ENCODE measurements at places on chromosomes 13 and 19.

GRCh38 chr13:92074658-92075057 lies 676.2 kb downstream of the GPC5 start:
- no peak for DNase-seq

DNA sequence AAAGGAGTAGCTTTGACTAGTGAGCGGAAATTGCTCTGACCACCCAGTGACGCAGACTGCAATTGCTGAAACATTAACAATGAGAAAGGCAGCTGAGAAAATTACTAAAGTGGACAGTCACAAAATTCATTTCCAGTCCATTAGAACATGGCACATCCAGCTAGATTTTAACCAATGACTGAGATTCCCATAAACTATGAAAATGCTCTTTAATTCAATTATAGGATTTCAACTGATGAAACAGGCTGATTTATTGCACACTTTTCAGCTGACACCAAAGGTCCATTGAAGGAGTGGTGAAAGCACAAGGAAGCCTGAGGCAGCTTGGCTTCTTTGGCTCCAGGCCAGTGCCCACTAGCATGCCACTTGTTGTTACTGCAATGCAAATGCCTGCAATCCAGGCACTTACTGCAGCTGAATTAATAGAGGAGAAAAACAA lies 933.4 kb downstream of the SLITRK6 start:
- DNase-seq: no peak

DNA sequence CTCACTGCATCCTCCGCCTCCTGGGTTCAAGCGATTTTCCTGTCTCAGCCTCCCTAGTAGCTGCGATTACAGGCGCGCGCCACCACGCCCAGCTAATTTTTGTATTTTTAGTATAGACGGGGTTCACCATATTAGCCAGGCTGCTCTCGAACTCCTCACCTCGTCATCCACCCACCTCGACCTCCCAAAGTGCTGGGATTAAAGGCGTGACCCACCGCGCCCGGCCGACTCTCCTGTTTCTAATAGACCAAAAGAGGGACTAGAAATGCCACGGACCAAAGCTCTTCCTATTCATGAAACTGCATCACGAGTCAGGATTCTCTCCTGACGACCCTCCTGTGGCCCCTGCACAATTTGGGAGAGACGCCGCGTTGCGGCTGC lies 563 bp downstream of the ZNF43 start:
- DNase-seq: peak; percentile 8

- DNase-seq: peak; percentile 33
Observed at GRCh38 chr13:34156841-34157365, 339.0 kb downstream of the RFC3 start.

GRCh38 chr13:61880578-61881283 lies 465.1 kb upstream of the PCDH20 start:
- DNase-seq: no peak

DNA sequence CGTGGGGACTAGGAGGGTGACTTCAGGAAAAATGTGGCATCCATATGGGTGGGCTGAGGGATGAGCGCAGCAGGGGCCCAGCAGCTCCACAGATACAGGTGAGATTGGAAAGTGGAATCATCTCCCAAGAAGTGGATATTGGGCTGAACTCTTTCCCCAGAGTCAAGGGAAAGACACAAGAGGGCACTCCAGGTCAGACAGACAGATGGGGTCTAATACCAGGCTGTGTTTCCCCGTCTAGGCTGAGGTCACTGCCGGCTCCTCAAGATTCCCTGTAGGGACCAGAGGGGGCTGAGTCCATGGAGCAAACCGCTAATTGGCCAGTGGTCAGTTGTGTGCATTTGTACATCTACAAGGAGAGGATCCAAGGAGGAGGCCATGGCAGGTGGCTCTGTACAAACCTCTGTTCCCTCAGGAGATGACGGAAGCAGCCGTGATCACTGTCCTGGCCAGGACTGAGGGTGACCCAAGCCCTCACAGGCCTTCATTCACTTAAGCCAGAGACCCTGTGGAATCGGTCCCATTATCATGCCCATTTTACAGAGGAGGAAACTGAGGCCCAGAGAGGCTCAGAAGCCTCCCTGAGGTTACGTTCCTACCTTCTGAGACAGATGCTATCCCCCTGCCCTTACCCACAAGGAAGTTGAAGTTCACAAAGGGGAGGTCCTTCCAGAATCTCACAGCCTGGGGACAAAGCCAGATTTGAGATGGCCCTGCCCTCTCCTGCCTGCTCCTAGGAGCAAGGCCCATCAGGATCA lies 14.9 kb upstream of the IGLON5 start:
- DNase-seq: no peak

DNA sequence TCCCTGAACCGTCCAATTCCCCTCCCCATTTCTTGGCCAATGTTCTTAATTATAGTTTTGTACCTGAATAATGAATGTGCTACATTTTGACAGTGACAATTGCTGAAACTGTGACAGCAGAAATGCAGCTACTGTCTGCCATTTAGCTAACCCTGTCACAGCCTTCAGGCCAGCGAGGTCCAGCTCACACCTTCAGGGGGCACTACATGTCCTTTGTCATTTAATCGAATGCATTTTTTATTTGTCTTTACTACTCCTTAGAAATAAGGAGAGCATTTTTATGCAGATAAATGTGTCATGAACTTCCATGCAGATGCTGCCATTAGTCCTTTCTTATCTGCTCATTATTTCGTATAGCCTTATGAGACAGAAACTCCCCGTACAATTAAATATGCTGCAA lies 159.9 kb downstream of the MZT1 start:
- DNase-seq: no peak

DNA sequence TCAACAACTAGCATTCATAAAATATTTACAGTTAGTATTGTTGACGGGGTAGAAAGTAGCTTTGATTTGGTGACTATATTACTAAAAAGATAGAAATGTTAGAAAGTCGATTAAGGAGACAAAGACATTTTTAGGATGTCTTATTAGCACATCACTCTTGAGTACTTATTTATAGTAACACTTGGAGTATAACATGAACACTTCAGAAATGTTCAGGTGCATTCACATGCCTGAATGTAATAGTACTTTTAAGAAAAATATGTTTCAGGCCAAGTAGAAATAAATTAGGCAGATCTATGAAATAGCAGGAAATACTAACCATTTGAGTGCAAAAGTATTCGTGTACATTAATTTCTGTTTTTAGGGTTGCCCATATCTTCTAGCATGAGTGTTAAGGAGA lies 70.4 kb downstream of the CDK8 start:
- no peak for DNase-seq

- DNase-seq: no peak
Observed at GRCh38 chr13:110685305-110686020, 20.5 kb downstream of the CARS2 start.

DNA sequence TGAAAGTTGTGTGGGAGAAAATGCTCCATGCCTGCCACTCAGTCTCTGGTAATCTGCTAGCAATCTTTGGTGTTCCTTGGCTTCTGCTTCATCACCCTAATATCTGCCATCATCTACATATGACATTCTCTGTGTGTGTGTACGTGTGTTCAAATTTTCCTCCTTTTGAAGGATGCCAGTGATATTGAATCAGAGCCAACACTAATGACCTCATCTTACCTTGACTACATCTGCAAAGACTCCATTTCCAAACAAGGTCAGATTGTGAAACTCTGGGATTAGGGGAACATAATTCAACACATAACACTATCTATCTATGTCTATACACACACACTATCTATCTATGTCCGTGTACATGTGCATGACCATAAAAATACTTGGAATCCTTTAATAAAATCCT lies 81.4 kb upstream of the IRS2 start:
- DNase-seq: no peak

DNA sequence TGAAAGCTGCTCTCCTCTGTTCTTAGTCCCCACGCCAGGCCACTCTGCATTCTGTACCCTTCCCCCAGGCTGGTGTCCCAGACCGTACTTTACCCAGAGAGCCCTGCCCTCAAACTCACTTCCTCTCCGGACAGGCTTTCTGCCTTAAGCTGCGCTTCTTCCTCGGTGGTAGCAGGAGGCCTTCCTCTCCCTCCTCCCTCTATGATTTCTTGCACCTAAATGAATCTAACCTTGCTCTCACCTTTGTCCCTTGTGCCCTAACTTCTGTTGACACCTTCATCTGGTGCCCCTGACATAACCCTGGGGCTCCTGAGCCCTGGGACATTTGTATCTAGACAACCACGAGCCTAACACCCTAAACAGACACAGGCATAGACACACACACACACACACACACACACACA lies 29.6 kb upstream of the CEACAM21 start:
- DNase-seq: no peak

- no peak for DNase-seq
Observed at GRCh38 chr19:23799321-23799720, 40.6 kb upstream of the ZNF681 start.

DNA sequence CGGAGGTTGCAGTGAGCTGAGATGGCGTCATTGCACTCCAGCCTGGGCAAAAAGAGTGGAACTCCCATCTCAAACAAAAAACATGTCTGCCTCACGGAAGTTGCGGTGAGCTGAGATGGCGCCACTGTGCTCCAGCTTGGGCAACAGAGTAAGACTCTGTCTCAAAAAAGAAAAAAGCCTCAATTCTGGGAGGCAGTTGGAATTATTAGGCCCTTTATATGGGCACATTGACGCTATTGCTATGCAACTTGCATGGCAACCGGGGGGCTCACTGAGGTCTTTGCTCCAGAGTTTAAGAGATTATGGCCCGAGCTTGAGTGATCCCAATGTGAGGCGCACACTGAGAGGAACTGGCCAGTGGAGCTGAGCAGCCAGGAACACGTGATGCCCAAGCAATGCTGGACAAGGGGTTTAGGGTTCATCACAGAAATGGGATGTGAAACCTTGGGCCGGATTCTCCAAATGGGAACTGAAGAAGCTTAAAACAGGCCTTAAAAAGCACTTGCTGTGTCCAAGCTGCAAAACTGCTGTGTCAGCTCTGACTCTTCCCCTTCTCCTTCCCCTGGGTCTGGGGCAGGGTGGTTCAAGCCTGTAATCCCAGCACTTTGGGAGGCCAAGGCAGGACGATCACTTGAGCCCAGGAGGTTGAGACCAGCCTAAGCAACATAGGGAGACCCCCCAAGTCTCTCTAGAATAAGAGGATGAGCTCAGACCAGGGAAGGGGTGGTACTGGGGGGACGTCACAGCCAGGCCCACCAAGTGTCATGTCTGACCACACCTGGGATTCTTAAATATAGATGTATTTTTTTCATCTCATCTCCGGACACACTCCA lies 2.5 kb downstream of the FTL start:
- no peak for DNase-seq
